ENCODE measurements at places on chromosomes 1 and 21.

DNA sequence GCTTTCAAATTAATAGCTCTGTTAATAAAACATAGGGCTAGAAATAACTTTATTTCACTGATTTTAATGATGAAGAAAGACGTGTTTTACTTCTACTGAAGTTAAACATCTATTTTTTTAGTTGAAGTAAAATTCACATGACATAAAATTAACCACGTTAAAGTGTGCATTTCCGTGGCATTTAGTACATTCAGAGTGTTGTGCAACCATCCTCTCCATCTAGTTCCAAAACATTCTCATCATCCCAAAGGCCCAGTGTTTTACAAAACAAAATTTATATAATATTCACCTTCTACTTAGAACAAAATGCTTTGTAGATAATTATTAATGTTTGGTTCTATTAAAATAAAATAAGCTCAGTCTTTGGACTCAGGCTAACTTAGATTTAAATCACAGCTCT, 108.5 kb upstream of the GNG12 start:
- peak; percentile 43 for DNase-seq

DNA sequence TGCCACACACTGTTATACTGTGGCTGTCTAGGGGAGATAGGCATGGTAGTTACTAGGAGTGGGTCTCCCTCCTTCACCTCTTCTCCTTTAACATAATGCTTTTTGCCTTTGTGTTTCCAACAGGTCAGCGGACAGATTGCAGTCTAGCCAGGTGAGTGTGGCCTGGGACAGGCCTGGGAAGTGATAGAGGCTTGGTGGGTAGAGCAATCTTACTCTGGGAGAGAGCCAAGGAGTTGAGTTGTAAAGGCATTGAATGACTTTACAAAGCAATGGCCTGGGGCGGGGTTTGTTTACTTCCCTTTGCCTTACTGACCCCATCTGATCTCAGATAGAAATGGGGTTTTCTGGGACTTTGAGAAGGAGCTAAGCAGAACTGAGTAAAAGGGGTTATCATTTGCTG, 51.0 kb upstream of the IKBKE start:
- DNase-seq = no peak

DNA sequence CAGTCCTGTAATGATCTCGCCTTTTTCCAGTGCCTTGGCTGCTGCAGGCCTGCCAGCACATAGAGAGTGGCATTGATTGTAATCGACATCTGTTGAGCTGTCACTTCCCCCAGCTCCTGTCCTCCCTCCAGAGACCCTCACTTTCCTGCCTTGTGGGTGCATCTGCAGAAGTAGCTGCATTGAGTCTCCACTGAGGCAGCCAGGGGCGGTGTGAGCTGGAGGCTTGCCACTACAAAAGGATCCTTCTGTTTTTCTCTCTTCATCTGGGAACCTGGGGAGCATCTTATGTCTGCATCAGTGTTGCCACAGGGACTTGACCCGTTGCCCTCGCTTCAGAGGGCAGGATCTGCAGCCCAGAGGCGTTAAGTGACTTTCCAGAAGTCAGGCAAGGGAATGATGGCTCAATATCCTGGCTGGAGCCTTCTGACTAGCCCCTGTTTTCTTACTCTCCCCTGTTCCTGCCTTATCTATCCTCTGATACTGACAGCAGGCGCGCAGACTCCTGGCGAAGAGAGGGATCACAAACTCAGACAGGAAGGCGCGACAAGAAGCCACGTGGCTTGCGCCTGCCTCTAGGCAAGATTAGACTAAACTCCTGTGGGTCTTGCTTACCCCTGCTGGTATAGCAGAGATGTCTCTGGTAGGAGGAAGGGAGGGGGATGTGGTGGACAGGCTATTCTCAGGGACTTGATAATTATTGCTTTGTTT, 13.3 kb upstream of the FMOD start:
- DNase-seq = peak; percentile 70

- no peak for DNase-seq
Measured at GRCh38 chr1:106846656-106847055, 209.8 kb upstream of the PRMT6 start.

- no peak for DNase-seq
Measured at GRCh38 chr1:62722796-62723195, 34.6 kb upstream of the DOCK7 start.

DNA sequence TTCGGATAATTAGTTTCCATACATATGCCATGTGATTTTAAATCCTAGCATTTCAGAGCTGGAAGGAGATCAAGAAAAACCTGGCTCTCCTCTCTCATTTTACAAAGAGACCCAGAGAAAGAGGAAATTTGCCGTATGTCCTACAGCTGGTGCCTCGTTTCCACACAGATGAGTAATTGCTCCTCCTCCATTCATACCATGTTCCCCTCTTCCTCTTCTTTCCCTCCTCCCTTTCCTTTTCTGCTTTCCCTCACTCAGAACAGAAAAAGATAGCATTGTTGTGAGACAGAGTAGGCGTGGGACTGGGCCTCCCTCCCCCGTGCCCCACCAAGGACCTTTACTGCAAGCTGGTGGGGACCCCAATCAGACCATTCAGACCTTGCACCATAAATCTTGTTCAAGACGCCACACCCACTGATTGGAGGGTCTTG, 13.7 kb upstream of the SLC44A3 start:
- DNase-seq = peak; percentile 68

DNA sequence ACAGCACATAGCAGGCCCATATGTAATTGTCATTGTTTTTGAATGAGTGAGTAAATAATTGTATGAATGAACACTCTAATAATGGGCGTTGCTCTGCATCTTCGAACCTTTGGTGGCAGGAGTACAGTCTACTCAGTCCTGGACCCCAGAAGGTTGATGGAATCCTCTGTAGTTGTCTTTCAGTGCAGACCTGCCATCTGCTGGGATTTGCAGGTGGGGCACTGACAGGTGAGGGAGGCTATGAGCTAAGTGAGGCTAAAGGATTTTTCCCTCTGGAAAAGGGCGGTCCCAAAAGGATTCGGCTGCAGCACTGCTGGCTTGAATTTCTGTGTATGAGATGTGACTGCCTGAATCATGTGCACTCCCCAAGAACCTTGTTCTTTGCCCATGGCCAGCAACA, 53.4 kb downstream of the PLXNA2 start:
- DNase-seq = no peak

- no peak for DNase-seq
Measured at GRCh38 chr1:202597090-202597761, 113.0 kb downstream of the SYT2 start.

DNA sequence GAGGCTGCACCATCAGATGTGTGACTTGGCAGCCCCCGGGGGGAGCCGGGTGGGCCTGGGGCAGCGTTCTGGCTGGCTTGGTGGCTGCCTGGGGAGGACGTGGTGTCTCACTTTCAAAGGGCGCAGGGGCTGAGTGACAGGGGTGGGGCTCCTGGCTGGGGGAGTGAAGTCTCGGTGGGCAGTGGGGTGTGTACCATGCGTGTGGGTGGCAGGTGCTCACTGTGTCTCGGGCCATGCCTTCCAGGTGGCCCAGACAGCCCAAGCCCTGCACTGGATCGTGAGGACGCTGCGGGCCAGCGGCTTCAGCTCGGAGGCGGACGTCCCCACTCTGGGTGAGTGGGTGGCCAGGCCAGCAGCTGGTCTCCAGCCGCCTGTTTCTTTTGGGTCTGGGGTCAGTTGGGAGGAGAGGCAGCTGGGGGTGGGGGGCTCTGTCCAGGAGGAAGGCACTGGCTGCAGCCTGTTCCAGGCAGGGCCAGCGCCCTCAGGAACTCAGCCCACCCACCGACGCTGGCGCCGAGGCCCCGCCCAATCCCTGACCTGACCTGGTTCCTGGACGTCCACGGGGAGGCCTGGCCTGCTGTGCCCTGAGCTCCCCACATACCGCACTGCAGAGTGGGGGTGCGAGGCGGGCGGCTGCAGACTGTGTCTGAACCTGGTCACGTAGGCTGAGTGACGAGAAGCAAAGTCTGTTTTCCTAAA, 30.6 kb upstream of the LRRC3 start:
- no peak for DNase-seq

DNA sequence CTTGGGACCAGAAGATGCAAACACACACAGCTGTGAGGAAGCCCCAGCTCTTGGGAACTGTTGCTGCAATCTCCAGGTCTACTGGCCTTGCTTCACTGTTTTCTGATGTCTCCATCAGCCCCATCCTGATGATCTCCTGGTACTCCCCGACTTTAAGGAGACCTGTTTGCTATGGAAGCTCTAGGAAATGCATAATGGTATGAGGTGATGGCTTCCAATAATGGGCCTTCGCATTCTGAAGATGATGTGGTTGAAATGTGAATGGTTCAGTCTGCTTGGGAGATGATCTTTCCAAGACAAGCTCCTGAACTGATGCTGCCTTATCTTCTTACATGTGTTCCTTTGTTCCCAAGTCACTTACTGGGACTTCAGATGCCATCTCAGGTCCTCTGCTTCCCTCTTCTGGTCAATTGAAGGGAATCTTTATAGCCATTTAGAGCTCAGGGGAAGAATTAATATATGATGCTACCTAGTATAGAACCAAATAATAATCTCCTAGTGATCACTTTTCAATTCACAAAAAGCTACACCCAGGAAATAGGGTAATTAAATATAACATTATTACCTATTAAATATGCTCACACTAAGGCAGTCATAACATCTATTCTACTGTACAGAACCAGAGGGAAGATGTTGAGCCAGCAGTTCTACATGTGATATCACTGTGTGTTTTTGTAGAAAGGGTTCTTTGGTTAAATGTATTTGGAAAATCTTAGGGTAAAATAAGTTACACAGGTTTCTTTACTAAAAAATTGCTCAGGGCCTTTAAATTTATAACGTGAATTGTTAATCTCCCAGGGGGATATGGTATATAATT, 73.9 kb upstream of the VTCN1 start:
- DNase-seq = peak; percentile 30

DNA sequence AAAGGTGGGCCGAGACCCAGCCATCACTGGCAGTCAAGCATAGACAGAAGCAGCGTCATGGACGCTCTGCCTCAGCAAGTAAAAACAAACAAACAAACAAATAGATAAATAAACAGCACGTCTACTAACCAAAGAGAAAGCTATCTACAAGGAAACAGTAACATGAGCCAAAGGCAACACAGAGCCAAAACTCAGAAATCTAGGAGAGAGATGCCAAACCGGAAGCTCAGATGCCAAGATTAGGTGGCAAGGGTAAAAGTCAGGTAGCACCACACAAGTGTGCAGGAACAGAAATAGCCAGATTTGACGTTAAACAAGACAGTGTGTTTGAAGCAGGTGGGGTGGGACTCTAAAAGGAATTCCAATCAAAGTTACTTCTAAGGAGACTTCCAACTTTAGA, 448.3 kb upstream of the NFIA start:
- DNase-seq = no peak

DNA sequence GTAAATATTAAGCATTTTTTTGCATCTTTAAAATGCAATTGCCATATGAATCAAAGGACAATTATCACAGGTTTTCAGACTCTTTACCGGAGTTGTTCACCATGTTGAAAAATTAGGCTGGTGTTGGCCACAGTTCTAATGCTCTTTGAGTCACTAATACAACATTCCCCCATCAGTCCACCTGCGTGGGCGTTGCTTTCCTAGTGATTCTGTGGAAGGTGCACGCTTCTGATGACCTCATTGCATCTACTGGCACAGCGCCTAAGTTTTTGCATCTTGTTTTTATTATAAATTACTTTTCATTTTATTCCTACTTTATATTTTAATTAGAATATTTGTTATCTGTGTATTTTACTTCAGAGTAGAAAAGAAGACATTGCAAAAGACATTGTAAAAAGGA, 4.7 kb upstream of the F5 start:
- no peak for DNase-seq

DNA sequence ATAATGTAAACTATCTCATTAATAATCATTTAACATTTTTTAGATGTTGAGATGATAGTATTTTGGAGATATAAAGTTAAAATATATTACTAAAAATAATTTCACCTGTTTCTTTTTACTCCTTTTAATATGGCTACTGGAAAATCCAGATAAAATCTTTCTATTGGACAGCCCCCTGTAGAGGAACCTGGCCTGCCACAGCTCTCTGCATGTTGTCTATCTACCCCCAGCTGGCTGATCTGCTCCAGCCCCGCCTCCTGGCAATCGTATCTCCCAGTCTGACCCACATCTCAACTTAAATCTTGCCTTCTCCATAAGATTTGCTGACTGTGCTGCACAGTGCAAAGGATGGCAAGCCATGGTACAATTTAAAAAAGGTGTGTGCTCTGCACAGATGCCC, 182.8 kb downstream of the SIPA1L2 start:
- no peak for DNase-seq

DNA sequence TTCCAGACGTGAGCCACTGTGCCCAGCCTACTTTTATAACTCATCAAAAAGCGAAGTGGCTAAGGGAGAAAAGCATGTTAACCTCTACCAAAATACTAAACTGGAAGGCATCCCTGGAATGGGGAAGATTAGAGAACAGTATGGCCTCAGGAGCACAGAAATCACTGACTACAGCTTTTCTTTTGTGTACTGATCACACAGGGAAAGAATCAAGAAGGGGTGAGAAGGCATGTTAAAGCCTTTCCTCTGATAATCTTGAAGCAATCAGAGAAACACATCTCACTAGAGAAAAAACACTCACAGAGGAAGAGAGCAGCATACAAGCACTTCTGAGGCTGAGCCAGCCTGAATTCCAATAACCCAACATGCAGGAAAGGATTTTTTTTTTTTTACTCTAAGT, 10.7 kb downstream of the PCAT6 start:
- DNase-seq = peak; percentile 69

GRCh38 chr1:213251972-213252371, 200.9 kb downstream of the RPS6KC1 start:
- no peak for DNase-seq

DNA sequence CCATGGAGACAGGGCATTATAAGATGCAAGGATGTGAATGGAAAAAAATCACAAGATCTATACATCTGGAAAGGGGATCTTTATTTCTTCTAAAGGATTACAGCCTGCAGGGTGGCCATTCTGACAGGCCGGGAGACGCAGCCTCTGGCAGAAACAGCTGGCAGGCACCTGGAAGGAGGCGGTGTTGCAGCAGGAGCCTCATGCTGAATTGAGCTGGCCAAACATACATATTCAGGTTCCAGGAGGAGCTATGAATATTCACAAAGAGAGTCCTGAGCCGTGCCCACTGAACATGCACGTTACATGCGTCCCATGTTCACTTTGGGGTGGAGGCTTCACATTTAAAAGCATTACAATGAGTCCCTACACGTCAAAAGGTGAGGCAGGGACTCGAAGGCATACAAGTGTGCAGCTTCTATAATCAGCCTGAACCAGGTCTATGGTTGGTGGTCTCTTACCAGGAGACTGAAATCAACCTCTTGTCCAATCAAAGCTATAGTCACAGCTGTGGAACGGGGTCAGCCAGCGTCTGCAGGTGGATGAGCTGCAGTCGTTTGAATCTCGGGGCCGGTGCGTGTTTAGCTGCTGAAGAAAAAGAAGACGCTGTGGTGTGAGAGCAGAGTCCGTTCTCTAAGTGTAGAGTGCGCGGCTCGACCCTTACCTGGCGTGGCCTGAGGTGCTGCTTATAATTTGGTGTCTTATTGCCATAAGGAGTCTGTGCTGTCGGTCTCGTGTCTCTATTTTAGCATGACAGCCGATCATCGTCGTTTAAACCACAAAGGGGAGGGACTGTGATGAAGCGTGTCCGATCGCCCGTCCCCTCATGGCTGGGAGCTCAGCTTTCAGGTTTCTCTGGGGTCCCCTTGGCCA, 183.0 kb downstream of the ETS2 start:
- DNase-seq = no peak

All from amniotic epithelial cell (primary cell).